Stimulated activated CD8-positive, alpha-beta memory T cell treated with anti-CD3 and anti-CD28 coated beads, Interleukin-15, amount 100 ng/mL, for 1 hour (primary cell): ENCODE measurements at places on chromosomes 2 and 18.

- no peak for DNase-seq
Measured at GRCh38 chr2:85698880-85699254, 4.7 kb downstream of the GNLY start.

GRCh38 chr18:7974200-7974874, 407.2 kb downstream of the PTPRM start:
- DNase-seq: no peak

GRCh38 chr2:37263839-37264238, 32.4 kb downstream of the NDUFAF7 start:
- DNase-seq: no peak

- no peak for DNase-seq
Measured at GRCh38 chr2:119315241-119315925, 51.3 kb downstream of the C2orf76 start.

- no peak for DNase-seq
Measured at GRCh38 chr2:11839916-11840315, 93.5 kb downstream of the LPIN1 start.

DNA sequence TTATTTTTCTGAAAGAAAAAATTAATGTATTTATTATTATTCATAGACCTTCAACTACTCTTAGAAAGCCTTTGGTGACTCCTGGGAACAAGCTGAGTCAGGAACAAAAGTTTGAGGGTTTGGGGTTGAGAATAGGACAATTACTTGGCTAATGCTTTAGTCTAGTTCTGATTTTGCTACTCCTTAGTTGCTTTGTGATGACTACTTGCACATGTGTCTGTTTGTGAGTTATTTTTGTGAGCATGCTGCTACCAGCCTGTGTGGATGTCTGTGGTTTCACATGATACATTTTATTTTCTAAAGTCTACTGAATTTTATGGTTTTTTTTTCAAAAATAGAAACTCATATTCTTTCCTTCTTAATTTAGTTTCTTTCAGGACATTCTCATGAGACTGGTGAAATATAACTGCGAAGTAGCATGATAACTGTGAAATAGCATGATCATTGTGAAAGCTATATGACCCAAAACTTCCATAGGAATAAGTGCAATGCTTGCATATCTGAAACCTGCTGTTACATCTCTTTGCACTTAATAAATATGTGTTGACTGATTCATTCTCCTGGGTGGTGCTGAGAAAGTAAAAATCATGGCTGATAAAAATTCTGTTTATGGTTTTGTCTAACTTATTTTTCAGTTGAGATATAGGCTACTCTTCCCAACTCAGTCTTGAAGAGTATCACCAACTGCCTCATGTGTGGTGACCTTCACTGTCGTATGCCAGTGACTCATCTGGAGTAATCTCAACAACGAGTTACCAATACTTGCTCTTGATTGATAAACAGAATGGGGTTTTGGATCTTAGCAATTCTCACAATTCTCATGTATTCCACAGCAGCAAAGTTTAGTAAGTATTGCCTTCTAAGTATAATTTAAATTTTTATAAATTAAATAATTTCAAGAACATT, 17.9 kb upstream of the IL18R1 start:
- DNase-seq: no peak

GRCh38 chr18:4358618-4359017, 96.5 kb downstream of the DLGAP1 start:
- no peak for DNase-seq

- DNase-seq: no peak
Measured at GRCh38 chr18:23166891-23167541, 31.7 kb downstream of the CABLES1 start.

- no peak for DNase-seq
Measured at GRCh38 chr18:63850020-63850419, 37.5 kb upstream of the SERPINB2 start.

- no peak for DNase-seq
Measured at GRCh38 chr2:43592443-43592842, 3.4 kb downstream of the THADA start.

GRCh38 chr18:50869150-50869549, 9.8 kb upstream of the ME2 start:
- DNase-seq: no peak

- DNase-seq: no peak
Measured at GRCh38 chr18:45793264-45793965, 32.1 kb upstream of the SIGLEC15 start.

DNA sequence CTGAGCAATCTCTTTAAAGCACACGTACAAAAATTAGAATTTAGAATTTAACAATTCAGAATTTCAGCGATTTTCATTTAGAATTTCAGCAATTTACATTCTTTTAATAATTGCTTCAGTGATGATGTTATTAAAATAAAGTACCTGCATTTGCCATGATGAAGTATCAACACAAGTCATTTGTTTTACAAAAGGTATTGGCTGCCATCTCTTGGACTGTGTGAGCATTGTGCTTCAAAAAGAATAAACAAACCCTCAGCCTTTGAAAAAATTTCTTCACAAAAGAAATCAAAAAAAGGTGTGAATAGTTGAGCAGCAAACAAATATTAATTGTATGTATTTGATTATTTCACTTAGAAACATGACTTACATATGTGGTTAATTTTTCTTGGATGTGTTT, 27.1 kb upstream of the ZC3H15 start:
- no peak for DNase-seq

DNA sequence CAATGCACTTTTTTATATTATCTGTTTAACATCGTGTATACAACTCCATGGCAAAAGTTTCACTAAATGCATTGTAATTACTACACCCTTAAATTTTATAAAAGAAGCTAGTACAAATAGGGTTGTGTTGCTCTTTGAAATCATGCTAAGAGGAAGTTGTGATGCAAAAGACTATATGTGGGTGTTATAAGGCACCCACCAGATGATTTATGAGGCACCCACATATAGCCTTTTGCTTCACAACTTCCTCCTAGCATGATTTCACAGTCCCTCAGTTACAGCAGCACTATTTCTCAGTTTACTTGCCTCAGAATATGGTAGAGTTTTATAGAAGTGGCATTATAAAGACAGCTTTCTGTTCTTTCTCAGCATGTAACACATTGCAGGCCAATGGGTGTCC, 277.3 kb upstream of the DOK6 start:
- DNase-seq: no peak

- no peak for DNase-seq
Measured at GRCh38 chr2:239151201-239152131, 249.4 kb downstream of the HDAC4 start.

DNA sequence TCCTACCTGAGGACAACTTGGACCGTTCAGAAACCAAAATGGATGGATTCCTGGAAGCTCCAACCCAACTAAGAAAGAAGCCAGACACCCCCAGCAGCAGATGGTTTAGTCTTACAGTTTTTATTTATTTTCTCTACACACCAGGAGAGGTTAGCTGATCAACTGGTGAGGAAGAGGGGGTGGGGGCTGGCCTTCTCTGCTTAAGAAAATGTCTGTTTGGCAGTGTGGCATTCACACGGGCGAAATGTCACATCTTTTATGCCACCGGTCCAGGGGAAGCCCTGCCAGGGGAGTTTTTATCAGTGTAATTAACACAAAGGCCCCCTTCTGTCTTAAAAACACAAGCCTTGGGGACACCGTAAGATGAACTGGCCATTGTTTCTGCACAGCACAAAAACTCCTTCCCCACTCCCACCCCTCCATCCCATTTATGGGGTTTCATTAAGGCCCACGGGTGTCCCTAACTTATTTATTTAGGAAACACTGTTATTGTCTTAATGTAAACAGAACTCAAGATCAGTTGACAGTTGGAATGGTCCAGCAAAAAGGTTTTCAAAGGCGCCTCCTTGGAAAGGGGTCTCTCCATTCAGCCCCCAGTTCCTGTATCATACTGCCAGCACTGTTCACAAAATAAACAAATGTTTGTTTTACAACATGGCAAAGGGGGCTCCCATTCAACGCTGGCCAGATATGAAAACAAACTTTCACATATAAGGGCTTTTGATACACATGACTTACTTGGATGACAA, 217.0 kb downstream of the C1D start:
- DNase-seq: no peak

DNA sequence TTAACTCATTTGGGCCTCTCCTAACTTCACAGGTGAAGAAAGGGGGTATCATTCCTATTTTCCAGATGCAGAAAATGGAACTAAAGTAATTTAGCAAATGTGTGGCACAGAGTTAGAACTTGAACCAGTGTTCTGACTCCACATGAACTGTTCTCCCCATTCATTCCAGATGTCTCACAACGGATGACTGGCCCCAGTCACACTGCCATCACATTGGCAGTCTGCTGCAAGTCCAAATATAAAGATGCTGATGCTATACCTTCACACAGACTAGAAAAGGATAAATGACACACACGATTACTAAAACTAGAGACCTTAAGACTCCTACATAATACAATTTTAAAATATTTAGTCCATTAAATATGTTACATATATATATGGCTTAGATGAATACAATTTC, 195.7 kb downstream of the NBAS start:
- DNase-seq: no peak

GRCh38 chr2:221943076-221943810, 355.6 kb downstream of the PAX3 start:
- DNase-seq: no peak

DNA sequence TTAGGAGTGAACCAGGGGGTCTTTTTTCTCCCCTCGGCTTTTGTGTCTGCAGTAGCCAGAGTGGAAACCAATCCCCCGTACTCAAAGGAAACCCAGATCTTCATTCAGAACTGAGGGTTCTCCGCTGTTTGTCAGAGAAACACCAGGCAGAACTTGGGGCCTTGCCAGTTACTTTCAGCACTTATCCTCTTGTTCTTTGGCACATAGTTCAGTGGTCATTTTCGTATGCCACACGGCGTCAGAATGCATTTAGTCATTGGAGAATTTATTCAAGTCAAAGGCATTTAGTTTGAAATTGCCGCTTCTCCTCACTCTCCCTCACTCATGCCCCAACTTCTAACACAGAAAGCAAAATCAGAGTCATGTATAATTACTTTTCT, 102.9 kb downstream of the CABLES1 start:
- DNase-seq: no peak

DNA sequence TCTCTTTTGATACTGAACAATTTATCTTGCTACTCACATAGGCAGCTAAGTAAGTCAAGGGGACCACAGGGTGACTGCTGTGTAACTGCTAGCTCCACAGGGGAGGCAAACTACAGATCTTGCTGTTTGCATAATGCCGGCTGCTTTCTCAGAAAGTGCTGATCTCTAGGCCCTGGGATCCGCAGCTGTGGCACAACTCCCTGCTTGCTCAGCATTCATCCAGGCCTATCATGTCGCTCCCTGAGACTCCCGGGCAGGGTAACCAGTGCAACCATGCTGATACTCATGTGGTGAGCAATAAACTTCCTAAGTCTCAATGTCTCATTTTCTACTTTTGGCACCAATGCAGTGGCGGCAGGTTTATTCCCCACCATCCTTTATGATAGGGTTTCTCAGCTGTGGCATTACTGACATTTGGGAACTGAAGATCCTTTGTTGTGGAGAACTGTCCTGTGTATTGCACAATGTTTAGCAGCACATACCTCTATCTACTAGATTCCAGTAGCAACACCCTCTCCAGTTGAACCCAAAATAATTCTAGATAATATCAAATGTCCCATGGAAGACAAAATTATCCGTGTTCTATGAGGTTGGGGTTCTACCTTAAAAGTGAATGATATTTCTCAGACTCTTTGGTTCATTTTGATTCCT, 1101.3 kb downstream of the LRP1B start:
- DNase-seq: no peak

DNA sequence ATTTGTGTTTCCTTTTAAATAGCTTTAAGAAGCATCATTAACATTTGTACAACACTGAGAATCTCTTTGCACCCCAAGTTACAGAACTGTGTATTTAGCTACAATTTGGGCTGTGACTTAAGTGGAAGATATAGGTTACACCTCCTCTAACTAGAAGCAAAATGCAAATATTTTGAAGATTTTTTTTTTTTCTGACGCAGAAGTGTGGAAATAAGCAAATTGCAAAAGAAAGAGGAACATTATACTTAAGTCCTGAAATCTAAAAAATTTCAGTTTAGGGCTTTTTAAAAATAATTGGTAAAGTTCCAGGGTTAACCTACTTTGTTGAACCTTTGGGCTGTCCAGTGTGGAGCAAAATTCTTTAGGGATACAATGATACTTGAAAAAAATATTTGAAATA, 41.4 kb upstream of the RBMS1 start:
- no peak for DNase-seq

- no peak for DNase-seq
Measured at GRCh38 chr2:181500201-181500600, 43.0 kb downstream of the ITGA4 start.

DNA sequence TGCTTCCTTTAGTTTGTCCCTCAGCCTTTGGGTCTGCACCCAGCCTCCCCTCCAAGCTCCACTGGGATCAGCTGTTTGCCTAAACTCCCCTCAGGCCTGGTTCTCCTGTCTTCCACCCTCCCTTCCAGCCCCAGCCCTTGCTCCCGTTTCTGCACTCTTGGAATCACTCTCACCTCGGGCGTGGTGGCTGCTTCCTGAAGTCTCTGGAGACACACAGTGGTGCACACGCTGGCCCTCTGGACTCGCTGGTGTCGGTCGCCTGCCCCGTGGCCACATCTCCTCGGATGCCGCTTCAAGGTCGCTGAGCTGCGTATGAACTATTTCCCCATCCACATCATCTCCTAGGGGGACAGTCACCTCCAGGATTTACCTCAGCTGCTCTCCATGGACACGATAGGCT, 46.3 kb downstream of the PSMG2 start:
- no peak for DNase-seq

GRCh38 chr2:2703762-2704427, 372.8 kb upstream of the MYT1L start:
- DNase-seq: no peak

- no peak for DNase-seq
Measured at GRCh38 chr2:188129677-188130076, 162.0 kb upstream of the GULP1 start.

DNA sequence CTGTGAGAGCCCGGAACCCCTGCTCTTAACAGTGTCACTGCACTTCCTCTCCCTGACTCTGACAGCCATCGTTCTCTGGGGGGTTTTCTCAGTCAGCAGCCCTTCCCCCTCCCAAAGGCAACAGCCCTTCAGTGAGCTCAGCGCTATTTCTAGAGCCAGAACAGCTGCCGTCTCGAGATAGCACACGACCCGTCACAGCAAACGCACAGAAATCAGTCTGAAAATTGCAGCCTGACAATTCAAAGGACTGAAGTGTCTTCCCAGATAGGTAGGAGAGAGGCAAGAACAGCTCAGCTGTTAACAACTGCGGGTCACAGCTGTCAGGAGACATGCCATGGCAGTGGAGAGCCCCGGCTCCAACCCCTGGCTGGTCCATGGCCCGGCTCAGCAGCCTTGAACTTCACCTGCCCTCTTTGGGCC, 45.4 kb downstream of the ST8SIA5 start:
- DNase-seq: no peak

GRCh38 chr2:159266554-159266953, 19.9 kb downstream of the WDSUB1 start:
- DNase-seq: no peak

- DNase-seq: no peak
Measured at GRCh38 chr18:61546590-61546989, 213.4 kb downstream of the CDH20 start.

DNA sequence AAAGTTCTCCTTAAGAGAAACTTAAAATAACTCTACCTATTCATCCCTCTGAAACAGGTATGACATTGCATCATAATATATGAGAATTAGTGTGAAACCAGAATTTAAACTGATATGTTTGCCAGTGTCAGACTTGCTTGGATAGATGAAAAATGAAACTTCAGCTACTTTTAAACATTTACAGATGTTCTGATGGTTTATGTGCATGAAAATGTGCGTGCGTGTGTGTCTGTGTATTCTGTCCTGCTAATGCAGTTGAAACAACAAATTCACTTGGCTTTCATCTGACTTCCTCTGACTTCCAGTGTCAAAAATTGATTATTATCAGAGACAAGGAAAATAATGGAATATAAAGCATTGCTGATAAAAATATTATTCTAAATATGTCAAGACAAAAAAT, 719.4 kb downstream of the LRP1B start:
- no peak for DNase-seq
